HEK293T (cell line): ENCODE measurements at places on chromosomes 1 and 21.

DNA sequence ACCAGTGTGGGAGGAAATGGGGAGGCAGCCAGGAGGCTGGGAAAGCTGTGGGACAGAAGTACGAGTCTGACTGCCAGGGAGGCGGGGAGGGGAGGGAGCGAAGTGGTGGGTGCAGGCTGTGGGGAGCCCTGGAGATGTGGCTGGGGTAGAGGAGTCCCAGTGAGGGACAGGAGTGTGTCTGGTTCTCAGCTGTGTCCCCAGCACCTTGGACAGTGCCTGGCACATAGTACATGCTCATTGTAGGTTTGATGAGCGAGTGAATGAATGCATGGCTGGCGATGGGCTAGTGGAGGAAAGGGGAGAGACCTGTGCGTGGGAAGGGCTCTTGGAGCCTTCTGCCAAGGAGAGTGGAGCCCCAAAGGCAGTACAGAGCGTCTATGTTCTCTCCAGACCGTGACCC is 104.1 kb downstream of the SIK1 start:
- no peak for DNase-seq

- no peak for DNase-seq
Observed at GRCh38 chr1:205122489-205122882, 708 bp upstream of the RBBP5 start.

DNA sequence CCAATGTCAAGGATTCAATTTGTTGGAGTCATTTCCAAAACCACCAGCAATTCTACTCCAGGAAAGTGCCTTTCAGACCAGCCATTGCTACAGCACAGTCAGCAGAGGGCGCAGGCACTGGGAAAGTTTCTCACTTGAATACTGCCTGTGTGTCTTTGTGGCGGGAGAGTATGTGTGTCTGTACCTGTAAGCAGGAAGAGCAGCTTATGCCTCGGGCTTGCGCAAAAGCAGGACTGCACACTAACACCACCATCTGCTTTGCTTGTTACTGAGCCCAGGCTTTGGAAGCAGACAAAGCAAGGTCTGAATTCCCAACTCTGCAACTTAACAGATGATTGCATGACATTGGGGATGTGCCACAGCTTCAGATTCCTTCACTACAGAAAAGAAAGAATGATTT is 7.0 kb upstream of the CTSE start:
- DNase-seq = peak; percentile 79

DNA sequence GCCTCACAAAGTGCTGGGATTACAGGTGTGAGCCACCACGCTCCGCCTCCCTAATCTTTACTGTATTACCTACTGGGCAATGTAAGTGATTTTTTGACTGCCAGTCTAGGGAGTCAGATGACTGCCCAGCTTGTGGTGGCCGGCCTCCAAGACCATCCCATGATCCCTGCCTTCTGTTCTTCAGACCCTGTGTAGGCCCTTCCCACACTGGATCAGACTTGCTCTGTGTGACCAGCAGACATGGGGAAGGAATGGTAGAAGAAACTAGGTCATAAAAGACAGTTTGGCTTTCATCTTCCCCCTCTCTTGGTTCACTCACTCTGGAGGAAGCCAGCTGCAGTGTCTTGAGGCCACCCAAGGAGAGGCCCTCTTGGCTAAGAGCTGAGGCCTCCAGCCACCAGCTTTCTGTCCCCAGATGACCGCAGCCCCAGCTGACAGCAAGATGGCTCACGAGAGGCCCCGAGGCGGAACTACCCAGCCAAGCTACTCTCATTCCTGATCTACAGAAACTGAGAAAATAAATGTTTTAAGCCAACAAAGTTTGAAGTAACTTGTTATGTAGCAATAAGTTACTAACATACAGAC is 14.5 kb upstream of the CBR3 start:
- DNase-seq = no peak

- DNase-seq = no peak
Observed at GRCh38 chr21:43910460-43910859, 45.4 kb downstream of the AGPAT3 start.
